ENCODE measurements at places on chromosomes 3 and 15. TPM values are rescaled to one million over a fixed set of nuclear protein-coding genes. Genes with fewer than 3 reads are reported as not detected.

AZI2 gene
- 54.1 TPM for total RNA-seq

CFAP91 gene
- 5.5 TPM for total RNA-seq

CPNE9 gene
- total RNA-seq, result 0.39 TPM

ITGB5 gene
- total RNA-seq, result 105 TPM

PRTG gene
- 9.9 TPM for total RNA-seq

SLC24A5 gene
- not detected for total RNA-seq

CHRD gene
- total RNA-seq, result 8.3 TPM

NLGN1 gene
- total RNA-seq, result 2.2 TPM

DUOXA2 gene
- not detected for total RNA-seq
